ENCODE measurements at places on chromosomes 11 and 22.

GRCh38 chr11:67006029-67006884 is 16.7 kb upstream of the SYT12 start:
- peak; percentile 32 for DNase-seq

DNA sequence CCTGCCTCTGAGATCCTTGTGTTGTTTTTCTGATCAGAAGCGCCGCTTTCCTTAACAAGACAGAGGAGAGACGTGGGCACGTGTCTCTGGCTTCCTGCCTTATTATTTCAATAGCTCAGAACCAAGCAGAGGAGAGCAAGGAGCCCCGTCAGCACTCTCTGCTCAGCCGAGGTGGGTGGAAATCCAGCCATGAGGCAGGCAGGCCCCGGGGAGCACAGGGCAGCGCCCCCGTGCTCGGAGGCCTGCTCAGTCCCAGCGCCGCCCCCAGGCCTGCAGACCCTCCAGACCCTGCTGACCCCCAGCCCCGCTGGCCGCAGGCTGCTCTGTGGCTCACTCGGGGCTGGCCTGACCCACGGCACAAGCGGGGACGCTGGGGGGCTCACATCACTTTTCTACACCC is 162.8 kb downstream of the BRD1 start:
- DNase-seq, result no peak

GRCh38 chr11:64333556-64333955 is 6.4 kb upstream of the CCDC88B start:
- DNase-seq, result no peak

- DNase-seq, result peak; percentile 13
Observed at GRCh38 chr22:22666307-22667091, 22.1 kb downstream of the GGTLC2 start.

DNA sequence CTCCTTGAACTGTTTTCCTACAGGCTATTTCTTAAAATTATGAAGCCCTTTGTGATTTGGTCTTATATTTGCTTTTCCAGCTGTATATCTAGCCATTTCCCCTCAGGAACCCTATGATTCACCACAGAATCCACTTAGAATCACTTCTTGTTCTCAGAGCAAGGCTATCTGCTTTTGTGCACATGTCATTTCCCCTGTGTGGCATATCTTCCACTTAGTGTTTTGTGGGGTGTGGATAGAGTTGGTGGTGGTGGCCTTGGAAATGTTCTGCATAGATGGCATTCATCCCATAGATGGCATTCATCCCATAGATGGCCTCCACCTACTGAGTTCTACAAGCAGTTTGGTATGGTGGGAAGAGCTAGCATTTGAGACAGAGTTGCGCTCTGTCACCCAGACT is 44.7 kb downstream of the SWAP70 start:
- no peak for DNase-seq

DNA sequence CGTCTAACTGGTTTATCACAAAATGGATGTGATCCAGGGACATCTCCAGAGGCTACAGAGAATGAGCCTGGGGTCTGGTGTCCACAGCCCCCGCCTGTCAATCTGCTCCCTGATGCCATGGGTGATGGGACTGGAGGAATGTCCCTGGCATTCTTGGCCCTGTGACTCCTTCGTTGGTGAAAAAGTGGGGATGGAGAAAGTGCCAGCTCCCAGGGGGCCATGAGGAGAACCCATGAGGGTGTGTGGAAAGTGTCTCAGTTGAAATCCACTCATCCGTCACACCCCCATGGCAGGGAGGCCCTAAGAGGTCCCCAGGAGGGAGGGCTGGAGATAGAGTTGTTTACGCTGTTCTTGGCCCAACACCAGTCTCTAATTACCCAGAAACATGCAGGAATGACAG is 322.0 kb downstream of the CTTN start:
- no peak for DNase-seq

DNA sequence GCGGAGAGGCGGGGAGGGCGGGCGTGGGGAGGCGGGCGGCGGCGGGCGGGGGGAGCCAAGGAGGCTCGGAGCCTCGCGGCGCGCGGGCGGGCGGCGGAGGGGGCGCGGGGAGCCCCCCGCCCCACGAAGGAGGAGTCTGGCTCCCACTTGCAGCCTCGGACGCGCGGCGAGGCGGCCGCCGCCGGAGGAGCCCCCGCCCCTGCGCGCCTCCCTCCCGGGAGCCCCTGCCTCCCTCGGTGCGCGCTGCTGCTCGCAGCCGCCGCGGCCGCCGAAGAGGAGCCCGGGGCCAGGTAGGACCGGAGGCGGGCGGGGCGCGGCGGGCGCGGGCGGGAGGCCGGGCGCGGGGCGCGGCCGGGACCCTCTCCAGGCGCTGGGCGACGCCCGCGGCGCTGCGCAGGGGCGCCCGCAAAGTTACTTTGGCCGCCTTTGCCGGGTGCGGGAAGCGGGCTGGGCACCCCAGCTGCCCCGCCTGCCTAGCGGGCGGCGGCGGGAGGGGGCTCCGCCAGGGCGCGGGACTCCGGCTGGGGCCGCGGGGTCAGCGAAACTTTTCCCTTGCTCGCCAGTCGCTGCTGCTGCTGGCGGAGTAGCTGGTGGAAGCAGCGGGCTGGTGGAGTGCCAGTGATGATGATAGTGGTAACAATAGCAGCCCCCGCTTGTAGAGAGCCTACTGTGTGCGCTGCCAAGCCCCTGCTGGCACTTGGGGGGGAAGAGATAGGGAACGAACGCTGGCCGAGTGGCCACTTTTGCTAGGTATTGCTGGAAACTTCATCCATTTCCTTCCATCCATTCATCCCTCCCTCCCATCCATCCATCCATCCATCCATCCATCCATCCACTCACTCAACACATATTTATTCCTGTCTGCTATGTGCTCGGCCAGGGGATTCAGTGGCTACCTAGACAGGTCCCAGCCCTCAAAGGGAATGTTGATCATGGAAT is at the start of gene MPPED1:
Gene MPPED1, plus strand, starts transcription at position 146 of the 939 bp plus-strand sequence. CDS start 12,972 bp downstream, outside the sequence.
- no peak for DNase-seq

DNA sequence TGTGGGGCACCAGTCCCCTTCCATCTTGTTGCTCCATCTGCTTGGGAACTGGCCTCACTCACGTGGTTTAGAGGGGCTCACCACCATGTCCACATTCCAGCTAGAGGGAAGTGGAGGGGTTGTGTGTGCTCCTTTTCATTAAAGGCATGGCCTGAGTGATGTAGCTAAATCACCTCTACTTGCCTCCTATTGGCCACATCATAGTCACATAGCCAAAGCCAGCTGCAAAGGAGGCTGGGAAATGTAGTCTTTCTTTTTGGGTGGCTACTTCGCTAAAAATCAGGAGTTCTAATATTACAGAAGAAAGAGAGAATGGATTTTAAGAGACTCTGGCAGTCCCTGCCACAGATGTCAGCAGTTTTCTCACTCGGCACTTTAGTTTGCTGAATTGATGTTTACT is 63.0 kb upstream of the ALX4 start:
- no peak for DNase-seq

- DNase-seq, result no peak
Observed at GRCh38 chr11:122028545-122028944, 87.5 kb downstream of the BLID start.

- DNase-seq, result no peak
Observed at GRCh38 chr11:58562375-58562800, 13.3 kb downstream of the LPXN start.

DNA sequence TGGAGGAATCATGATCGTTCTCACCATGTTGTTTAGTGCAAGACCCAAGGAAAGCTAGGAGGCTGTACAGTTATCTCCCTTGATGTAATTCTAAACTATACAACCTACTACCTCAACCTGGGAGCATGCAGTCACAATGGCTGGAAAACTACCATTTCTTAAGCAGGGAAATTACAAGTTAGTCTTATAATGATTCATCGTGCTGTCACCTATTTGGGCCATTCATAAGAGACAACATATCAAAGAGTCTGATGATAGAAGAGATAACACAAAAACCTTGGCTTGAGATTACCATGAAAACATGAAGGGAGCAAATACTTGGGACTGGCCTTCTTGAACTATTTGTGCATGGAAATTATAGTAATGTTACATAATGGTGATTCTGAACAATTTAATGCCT is 30.5 kb upstream of the BLID start:
- DNase-seq, result no peak

GRCh38 chr11:68977781-68978625 is 2.8 kb downstream of the MRGPRD start:
- no peak for DNase-seq

DNA sequence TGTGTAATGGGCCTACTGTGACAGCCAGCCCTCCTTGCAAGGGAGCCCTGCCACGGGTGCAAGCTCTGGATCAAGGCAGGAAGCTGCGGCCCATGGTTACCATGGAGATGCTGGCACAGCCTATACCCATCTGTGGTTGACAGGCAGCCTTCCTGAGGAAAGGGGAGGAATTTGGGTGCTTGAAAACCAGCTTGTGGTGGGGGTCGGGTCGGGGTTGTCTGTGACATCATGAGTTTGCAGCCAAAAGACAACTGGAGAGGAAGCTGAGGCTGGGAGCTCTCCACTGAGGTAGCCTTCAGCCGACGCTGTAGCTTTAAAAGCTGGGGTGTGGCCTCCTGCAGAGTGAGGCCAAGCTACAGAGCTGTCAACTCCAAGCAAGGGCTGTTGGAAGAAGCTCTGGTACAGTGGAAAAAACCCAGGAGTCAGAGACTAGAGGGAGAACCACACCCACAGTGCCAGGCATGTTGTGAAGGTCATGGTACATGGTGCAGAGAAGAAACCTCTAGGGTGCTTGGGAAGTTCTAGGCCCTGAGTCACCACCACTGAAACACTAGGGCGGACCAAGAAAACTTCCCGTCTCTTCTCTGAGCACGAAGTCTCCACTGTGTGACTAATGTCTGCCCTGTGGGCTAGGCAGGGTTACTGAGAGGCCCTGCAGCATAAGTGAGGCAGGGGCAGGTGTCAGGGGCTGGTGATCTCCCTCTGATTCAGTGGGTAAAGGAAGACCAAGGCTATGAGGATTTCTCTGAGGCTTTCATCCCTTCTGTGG is 10.8 kb upstream of the LDHA start:
- peak; percentile 42 for DNase-seq

GRCh38 chr22:16847271-16847670 is 22.1 kb upstream of the XKR3 start:
- DNase-seq, result no peak

DNA sequence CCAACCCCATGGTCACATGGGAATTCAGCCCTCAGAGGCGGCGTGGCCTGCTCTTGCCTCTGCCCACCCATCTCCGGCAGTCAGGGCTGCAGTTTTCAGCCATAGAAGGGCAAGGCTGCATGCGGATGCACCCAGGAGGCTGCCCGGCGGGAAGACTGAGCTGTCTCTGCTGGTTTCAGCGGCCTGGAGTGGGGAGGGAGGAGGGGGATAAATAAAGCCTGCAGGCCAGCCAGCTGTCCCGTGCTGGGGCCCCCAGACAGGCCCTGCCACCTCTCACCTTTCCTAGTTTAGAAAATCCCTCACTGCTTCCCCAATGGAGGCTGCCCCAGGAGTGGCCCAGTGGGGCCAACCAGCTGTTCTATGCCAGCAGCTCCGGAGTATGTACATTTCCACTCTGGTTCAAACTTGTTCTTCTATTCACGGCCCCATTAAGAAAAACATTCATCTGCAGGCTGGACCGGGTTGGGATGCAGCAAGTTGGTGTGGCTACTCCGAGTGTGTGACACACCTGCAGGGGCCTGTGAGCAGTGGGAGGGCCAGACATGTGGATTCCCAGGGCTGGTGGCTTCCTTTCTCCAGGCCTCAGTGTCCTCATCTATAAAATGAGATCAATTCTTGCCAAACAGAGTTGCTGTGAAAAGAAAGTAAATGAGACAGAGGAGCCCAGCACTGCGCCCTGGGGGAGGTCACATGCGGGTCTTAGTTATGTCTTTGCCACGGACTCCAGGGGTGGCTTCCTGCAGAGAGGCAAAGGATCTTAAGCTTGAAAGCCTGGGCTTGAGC is 5.0 kb downstream of the MICALL1 start:
- no peak for DNase-seq

DNA sequence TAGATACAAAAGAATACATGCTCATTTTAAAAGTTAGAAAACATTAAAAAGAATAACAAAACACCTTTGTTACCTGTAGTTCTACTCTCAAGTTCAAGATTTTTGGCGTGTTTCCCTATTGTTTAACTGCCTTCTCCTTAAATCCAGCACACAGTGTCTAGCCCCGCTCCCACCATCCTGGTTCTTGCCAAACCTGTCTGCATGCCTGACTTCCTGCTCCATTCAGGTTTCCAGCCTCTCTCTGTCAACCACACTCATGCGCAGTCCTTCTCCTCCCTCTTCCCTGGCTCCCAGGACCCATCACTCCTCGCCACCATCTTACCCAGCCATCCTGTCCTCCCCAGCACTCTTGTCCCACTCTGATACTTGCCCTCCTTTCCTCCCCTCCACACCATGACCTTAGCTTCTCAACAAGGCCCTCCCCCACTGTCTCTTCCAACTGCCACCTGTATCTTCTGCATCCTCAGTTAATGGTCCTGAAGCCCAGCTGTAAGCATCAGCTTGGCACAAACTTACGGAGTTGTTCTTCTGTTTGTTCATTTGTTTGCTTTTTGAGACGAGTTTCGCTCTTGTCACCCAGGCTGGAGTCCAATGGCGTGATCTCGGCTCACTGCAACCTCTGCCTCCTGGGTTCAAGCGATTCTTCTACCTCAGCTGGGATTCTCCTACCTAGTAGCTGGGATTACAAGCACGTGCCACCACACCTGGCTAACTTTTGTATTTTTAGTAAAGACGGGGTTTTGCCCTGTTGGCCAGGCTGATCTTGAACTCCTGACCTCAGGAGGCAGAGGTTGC is 7.5 kb upstream of the MYH9 start:
- no peak for DNase-seq

DNA sequence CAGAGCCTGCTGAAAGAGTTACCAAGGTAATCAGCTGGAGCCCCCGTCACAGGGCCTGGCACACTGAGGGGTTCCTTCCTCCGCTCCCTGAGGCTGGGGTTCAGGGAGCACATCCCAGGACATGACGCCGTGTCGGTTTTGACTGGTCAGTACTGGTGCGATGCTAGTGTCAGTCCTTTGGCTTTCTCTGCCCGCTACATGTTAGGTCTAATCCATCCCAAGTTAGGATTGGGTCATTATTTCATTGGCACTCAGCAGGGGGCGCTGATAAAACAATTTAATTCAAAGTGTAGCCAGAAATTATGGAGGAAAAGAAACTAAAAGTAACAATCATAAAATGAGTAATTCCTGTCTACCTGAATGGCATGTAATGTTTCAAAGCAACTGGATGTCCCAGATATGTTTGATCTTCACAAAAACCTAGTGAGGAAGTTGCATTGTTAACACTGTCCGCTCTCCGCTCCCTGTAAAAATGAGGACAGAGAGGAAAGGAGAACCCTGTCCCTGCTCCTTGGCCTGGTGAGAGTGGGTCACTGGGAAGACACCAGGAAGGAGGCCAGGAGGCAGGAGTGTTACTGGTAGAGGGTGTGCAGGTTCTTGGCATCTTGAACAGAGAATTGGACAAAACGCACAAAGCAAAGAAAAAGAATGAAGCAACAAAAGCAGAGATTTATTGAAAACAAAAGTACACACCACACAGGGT is 27.1 kb downstream of the TSKU start:
- DNase-seq, result peak; percentile 53

- DNase-seq, result no peak
Observed at GRCh38 chr11:30481796-30482195, 104.4 kb downstream of the MPPED2 start.

GRCh38 chr11:106391771-106392420 is 314.4 kb downstream of the AASDHPPT start:
- DNase-seq, result no peak

- no peak for DNase-seq
Observed at GRCh38 chr11:12815129-12815480, 140.9 kb downstream of the TEAD1 start.
